ENCODE measurements at places on chromosomes 7 and 10.

GRCh38 chr7:841943-842342, 9.7 kb downstream of the SUN1 start:
- DNase-seq: no peak

DNA sequence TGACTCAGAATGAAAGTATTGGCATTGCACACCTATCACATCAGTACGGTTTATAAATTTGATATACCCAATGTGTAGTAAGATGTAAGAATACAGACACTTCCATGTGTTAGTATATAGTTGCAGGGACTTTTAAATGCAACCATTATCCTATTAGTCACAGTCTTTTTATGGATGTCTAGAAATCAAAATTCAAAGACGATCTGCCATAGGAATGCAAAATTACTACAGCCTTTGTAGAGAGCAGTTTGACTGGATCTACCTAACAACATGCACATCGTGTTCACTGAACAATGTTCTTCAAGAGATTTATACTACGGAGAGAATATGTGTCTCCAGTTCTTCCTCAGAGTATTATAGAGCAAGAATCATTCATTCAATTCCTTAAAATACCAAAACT, 317.3 kb upstream of the HGF start:
- DNase-seq: no peak

DNA sequence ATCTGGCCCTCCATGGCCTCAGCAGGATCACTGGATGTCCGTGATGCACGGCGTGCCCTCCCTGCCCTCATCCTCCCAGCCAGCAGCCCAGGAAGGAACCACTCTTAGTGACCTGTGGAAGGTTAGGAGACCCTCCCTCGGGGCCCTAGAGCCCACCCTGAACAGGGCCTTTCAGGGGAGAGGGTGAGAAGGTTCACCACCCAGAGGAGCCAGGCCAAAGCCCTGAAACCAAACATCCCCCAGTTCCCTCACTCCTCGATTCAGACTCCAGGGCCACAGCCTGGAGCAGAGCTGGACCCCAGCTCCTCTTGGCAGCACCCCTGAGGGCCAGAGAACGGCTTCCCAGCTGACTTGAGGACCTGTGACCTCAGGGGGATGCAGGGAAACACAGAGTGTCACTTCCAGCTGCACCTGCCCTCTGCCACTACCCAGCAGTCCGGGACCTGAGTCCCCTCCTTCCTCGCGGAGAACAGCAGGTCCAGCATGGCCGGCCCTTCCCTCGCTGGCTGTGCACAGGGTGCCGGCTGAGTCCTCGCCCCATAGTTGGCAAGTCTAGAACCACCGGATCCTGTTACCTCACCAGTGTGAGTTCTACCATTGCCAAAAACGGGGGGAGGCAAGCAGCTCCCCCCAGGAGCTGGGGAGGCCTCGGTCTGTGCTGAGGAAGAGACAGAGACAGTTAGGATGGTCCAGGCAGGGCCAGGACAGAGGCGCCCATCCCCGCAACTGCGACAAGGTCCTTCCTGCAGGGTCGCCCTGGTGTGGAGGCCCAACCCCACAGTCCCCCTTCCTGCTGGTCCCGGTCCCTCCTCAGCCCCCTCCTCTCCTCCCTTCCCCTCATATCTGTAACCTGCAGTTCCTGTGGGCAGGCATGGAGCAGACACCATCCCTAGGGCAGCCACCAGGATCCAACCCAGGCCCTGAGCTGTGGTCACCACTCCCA, 158.6 kb downstream of the NRF1 start:
- DNase-seq: no peak

DNA sequence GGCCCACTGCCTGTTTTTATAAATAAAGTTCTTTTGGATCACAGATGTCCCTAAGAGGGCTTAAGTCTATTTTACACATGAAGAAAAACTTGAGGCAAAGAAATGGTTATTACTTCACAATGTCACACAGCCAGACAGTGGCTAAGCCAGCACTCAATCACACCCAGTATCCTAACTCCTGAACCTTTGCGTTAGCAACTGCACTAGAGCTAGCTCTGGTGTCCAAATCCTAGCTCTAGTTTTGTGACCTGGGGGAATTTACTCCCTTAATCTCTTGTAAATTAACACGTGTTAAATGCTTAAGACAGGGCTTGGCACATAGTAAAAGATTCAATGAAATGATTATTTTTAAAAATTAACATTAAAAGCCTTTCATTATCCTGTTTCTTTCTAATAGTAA, 49.0 kb upstream of the TPK1 start:
- no peak for DNase-seq

DNA sequence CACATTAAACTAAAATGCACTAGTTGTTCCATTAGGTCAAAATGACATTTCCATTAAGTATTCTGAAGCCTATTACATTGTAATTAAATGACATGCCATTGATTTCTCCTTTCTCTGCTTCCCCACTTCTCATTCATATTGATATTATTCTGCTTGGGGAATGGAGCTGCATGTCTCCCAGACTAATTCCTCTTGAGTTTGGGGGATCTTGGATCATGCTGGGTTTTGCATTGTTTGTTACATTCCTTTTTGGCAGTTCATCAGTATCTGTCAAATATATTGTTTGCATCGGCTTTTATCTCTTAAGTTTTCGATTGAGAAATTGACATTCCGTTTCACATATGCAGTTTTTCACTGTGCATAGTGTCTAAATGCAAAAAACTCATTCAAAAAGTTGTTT, 65.1 kb upstream of the CYP26C1 start:
- no peak for DNase-seq

GRCh38 chr7:35781767-35782515, 18.9 kb upstream of the SEPTIN7 start:
- DNase-seq: no peak

DNA sequence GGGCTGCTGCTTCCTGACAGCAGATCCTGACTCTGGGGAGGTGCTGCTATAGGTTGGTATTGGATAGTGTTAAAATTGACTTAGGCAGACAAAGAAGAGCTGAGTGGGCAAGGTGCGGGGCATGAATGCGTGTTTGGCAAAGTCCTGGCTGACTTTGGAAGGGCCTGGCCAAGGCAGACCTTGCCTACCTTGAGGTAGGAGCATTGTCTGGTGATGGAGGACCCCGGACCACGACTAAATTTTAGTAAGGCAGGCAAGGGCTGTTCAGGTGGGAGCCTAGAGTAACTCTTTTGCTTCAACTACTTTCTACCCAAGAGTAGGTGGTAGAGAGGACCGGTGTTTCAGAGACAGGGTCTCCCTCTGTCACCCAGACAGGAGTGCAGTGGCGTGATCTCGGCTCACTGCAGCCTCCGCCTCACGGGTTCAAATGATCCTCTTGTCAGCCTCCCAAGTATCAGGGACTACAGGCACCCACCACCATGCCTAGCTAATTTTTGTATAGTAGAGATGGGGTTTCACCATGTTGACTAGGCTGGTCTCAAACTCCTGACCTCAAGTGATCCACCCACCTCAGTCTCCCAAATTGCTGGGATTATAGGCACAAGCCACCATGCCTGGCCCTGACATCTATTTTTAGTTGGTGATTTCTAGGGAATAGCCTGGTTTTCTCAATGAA, 12.2 kb upstream of the LAT2 start:
- no peak for DNase-seq

DNA sequence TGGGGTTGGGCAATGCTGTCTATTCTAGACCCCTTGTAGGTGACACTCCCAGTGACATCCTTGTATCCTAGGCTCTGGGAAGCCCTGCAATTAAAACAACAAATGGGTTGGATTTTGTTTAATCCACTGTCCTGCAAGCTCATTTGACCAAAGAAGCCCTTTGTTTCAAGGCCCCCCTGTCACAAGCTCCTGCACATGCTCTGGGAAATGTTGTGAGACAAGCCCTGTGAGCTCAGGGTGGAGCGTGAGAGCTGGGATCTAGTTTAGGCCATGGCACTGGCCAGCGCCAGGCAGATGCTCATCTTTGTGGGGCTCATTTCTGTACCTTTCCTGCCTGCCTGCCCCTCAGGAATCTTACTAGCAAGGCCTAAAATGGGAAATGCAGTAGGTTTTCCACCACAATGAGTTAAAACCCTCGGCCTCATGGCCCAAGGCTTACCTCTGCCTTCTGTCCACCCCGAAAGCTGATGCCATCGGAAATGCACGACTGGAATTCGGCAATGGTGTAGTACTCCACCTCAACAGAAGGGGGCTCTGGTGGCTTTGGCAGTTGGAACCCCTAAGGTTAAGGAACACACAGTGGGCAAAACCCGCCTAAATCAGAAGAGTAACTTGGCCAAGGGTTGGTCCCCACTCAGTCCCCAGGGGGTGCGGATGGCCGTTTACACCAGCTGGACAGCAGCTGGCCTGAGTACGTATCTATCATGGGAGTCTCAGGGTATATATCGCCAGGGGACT, 112.0 kb downstream of the NEURL1 start:
- no peak for DNase-seq

GRCh38 chr10:43160921-43161255, 22.6 kb downstream of the CSGALNACT2 start:
- no peak for DNase-seq

GRCh38 chr10:131173484-131174210, 137.9 kb downstream of the TCERG1L start:
- DNase-seq: no peak

GRCh38 chr7:36686499-36686898, 37.8 kb downstream of the AOAH start:
- no peak for DNase-seq

DNA sequence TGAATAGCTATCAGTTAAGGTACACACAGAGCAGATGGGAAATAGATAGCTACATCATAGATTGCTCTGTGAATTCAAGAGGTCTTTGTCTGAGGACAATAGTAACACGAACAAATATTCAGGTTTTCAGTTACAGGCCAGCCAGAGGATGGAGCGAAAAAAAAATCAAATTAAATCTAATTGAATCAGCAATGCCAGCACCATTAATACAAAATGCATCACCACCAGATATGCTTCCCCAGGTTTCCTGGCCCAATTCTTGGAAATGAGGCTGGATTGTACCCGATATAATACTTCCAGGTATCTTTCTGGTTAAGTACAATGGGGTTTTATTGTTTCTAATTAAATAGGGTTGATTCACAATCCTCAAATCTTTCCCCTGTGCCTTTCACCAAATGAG, 975.8 kb upstream of the AUTS2 start:
- DNase-seq: no peak

GRCh38 chr10:74151879-74152722, 1.1 kb downstream of the ADK start:
- no peak for DNase-seq

DNA sequence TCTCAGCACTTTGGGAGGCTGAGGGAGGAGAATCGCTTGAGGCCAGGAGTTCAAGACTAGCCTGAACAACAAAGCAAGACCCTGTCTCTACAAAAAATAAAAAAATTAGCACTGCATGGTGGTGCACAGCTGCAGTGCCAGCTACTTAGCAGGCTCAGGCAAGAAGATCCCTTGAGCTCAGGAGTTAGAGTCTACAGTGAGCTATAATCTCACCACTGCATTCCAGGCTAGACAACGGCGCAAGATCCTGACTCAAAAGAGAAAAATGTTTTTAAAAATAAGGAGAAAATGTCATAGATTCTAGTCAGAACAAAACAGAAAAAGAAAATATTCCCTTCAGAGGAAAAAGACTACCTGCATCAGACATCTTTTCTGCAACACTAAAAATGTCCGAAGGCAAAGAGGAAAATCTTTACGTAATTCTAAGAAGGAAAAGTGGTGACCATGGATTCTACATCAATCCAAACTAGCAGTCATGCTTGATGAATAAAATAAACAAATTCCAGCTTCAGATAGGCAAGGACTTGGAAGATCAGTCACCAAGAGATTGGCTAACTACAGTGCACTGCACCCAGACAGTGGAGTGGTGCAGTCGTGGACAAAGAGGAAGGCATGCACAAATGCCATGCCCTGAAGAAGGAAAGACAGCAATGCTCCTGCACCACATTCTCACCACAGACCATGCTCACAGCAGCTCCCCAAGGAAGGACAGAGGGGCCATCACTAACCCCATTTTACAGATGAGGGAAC, 54.3 kb downstream of the ERCC6 start:
- DNase-seq: peak; percentile 26

GRCh38 chr7:87877366-87878040, 1.2 kb downstream of the DBF4 start:
- DNase-seq: no peak

- DNase-seq: no peak
Measured at GRCh38 chr7:31327071-31327470, 13.5 kb downstream of the NEUROD6 start.

DNA sequence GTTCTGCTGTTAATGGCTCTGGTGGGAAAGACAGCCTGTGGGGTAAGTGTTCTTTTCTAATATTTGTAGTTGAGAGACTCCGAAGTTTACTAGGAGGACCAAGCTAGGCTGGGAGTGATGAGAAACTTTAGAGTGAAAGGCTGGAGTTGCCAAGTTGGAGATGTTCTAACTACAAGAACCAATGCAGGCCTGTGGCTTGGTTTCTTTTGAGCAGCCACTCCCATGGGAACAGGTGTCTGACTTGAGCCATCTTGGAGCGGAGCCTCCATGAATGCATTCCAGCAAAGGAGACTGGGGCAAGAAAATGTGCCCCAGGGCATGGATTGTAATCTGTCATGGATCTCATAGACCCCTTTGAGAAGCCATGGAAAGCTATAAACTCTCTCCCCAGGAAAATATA, 296 bp downstream of the HABP2 start:
- DNase-seq: no peak

DNA sequence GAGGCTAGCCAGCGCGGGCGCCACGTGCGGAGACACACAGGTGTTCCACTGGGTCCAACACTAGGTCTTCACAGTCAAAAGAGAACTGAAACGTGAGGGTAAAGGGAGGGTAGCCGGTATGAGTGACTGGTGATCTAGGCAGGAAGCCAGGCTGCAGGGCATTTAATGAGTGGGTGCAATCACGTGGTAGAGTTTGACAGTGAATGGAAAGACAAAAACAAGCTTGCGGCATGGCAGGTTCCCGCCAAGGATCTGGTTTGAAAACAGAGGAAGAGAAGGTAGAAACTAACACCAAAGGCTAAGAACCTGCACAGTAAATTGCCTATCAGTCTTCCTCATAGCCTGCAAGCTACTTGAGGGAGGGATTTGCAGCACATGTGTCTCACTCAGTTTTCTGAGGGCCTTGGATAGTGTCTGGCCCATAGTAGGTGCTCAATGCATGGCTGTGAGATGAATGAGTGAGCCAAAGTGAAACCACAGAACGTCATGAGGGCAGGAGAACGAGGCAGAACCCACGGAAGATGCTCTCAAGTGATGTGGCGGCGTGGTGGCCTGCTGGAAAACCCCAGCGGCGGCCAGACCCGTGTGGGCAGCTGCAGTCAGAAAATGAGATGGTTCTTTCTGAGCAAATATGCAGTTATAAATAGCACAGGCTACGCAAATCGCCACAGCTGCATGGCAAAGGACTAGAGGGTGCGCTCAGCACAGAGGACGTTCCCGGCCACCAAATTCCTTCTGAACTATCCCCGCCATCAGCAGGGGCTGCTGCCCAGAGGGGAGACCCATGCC, 183.6 kb upstream of the NFE2L3 start:
- DNase-seq: no peak

Measured in HS-27A (cell line).